ENCODE measurements at places on chromosomes 2 and 18.

DNA sequence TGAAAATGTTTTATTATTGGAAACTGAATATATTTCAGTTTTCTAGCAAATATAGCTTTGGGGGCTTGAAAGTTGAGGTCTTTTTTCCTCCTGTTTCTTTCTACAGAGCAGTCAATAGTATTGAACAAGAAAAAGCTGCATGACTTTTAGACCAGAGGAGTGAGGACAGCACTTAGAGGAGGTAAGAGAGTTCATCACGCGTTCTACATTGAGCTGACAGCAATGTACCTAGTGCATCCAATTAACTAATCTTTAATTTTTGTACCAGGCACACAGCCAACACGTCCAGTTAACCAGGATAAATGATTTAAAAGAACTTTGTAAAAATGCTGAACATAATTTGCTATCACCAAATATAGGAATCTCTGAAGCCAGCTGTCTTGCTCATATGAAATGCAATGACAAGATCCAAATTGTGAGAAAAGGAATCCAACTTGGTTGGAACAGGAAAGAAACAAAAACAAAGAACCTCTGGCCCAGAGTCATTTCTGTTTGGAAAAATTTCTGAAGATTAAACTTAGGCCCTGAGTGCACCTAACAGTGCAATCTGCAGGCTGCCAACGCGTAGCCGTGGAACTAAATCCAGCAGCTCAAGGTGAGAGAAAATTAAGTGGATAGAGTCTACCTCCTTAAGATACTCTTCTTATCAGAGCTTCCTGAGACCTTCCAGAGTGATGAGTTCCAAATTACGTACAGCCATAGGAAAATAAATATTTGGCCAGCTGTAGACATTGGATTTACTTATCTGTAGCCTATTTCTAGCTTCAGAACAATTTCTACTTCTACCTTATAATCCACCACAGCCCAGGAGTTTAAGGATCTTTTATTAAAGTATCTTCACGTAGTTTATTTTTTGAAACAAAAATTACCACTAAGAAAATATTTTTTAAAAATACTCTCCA is 20.6 kb upstream of the SPTBN1 start:
- DNase-seq: no peak

- DNase-seq: peak; percentile 98
Measured at GRCh38 chr2:66434679-66435548, at the start of gene MEIS1. MEIS1 (plus strand) TSS chr2:66435125; CDS start chr2:66435857, 732 bp downstream.

GRCh38 chr2:144493027-144493809 is 26.7 kb downstream of the ZEB2 start:
- no peak for DNase-seq

DNA sequence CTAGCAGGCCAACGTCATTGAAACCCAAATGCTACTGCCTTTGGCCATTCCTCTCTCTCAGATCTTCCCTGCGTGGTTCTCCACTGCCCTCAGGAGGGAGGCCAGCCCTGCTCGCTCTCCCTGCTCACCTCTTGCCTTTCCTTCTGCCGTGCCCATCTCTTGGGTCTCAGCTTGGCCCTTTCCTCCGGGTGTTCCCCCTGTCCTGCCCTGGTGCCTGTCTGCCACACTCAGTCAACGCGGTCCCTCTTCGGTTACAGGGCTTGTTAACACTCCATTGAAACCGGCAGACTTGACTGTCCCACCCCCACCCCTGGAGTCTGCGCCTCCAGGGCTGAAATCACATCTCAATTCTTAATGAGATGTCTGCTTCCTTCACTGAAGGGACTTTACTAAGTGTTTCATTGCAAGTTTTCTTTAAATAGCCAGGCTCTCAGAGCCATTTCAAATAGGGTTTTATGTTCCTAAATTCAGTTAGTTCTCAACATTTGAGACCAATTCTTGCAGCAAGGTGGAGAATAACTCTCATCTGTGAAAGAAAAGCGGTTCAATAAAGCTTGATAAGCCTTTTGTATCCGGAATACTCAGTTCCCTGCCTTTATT is 237.6 kb downstream of the DYSF start:
- DNase-seq: no peak

GRCh38 chr18:61887838-61888237 is 5.0 kb downstream of the RNF152 start:
- no peak for DNase-seq

- no peak for DNase-seq
Measured at GRCh38 chr2:137154946-137155345, 389.6 kb downstream of the THSD7B start.

- no peak for DNase-seq
Measured at GRCh38 chr2:95074663-95075439, 46.8 kb downstream of the MRPS5 start.

DNA sequence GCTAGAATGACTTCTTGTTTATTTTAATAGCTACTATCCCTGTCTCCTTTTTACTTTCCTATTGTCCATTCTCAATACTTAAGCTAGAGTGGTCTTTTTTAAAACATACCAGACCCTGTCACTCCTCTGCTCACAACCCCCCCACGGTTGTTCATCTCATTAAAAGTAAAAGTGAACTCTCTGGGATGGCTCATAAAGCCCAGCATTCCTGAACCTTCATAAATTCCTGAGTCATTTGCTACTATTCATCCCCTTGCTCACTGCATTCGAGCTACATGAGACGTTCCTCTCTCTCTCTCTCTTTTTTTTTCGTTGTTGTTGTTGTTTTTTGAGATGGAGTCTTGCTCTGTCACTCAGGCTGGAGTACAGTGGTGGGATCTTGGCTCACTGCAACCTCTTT is 148.7 kb upstream of the DSEL start:
- no peak for DNase-seq

DNA sequence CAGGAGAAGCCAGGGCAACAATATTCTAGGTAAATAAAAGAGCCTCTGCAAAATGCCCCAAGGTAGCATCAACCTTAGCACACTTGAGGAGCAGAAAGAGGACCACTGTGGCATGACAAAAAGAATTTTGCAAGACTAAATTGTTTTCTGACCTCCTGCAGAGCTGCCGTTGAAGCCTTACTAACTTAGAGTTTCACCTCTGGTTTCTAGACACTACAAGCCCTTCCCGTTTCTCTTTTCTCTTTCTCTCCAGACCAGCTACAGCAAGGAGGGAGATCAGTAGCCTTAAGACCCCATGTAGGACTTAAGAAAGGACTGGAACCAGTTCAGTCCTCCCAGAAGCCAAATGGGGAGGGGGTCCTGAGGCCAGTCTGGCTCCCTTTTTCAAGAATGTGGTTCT is 73.3 kb upstream of the SP3 start:
- DNase-seq: no peak

GRCh38 chr2:88281302-88282217 is 111.4 kb downstream of the THNSL2 start:
- peak; percentile 24 for DNase-seq

DNA sequence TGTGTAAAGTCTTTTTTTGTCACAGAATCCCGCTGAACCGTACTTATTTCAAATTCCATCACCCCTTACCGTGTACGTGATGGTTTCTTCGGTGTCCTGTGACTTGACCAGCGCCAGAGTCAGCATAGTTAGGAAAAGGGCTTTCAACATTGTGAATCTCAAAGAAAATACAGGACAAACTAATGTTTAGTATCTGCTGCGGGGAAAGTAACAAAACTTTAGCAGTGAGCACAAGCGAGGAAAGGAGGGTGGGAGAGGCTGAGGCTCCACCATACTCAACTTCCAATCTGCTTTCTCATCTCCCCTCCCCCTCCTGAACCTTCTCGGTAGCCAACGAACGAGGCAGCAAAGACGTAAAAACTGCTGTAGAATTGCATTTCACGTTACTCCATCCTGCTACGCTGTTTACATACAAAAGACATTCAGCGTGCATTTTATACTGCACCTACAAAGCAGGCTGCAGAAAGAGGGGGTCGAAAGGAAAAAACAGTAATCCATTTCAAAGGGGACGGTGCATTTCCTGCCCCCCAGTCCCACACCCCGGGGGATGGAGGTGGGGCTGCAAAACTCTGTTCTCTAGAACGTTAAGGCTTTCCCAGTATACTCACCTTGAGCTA is 1.2 kb downstream of the EFEMP1 start:
- peak; percentile 64 for DNase-seq
